Fibroblast of skin of scalp (primary cell): ENCODE measurements at places on chromosomes 16 and 17.
A peak's percentile ranks its signal among the peaks of the same experiment; 100 is the strongest.

- DNase-seq, result no peak
These were observed 757 bp downstream of the FMNL1 start for GRCh38 chr17:45222289-45222995.

GRCh38 chr16:10964891-10965326 lies 20.5 kb downstream of the CLEC16A start:
- no peak for DNase-seq

DNA sequence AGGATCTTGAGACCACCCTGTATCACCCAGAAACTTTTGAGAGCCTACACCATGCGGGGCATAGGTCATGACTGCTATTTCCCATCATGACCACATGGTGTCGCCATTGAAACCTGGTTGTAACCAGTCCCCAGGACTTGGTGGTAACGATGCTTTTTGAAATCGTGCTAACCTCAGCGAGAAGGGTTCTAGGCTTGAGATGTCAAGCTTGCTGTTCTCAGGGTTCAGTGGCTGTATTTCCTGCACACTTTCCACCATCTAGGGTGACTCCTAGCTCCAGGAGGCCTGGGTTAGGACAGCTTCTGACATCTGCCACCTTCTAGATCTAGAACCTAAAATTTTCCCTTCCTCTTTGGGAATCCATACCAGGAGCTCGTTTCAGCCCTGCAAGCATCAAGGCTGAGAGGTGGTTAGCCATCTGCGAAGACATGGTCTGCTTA lies 13.0 kb upstream of the SPNS3 start:
- DNase-seq, result peak; percentile 63

- no peak for DNase-seq
These were observed 39.6 kb upstream of the RPL38 start for GRCh38 chr17:74163836-74164235.

GRCh38 chr16:79659344-79659743 lies 58.8 kb upstream of the MAF start:
- DNase-seq, result no peak

GRCh38 chr16:83771306-83771942 lies 36.4 kb upstream of the HSBP1 start:
- no peak for DNase-seq

GRCh38 chr17:16243801-16244567 lies 27.0 kb downstream of the PIGL start:
- no peak for DNase-seq

DNA sequence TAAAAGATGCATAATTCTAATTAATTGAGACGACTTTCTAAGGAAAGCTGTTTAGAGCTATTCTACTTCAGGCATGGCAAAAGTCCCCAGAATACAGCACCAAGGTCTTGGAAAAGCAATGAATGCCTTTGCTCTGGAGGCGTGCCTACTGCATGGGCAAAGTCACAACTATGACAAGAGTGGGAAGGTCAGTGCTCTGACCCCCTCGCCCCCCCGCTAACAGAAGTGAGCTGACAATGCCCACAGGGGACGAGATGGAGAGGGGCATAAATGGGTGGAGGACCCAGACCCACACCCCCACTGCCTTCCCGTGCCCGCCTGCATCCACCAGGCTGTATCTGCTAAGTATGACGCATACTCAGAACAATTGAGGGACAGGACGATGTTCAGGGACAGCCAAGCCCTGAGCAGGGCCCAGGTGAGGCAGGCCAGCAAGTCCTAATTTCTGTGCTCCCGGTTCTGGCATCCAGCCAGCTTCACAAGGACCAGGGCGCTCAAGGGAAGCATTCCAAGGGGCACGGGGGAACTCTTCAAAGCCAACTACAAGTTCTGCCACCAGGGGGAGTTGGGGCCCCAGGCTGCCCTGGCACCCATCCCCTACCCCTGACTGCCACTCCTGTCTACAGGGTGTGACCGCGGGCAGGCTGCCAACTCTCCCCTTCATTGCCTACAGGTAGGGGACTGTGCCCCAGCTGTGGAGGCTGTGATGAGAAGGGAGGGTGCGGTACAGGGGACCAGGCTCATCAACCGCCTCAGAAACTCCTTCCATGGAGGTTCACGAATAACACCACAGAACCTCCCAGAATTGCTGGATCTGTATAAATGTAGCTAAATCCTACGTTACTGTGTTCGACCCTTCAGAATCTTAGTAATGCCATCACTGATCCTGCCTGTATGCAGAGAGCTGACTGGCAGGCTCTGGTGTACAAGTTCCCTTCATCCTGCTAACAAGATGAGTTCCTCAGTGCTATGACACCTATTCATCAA lies 20.8 kb downstream of the NPRL3 start:
- peak; percentile 60 for DNase-seq

GRCh38 chr17:72763981-72764380 lies 328.5 kb downstream of the SLC39A11 start:
- no peak for DNase-seq

GRCh38 chr17:39597372-39598046 lies 10.2 kb downstream of the NEUROD2 start:
- DNase-seq, result no peak

DNA sequence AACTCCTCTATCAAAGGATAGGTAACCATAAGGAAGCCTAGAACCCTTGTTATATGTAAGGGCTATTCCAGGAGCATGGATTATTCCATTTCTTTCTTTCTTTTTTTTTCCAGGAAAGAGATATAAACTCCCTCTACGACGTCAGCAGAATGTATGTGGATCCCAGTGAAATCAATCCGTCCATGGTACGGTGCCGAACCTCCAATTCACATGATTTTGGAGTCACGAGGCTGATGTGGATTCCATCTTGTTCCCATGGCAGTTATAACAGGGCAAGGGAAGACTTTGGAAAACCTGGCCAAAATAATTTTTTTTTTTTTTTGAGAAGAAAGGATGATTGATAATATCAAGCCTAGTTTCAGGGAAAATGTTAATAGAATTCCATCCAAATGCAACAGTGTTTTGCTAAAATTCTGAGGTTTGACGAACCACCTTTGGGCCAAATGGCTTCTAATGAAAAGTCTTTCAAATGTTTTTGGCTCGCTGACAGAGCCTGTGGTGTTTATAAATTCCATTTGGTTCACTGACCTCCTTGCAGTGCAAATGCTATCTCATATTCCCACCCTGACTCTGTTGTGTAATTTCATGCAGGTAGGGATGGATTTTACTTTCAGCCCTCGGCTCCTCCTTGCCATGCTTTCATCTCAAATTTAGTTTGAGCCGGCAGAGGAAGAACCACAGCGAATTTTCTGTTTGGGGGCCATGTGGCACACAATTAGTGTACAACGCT lies 90.0 kb downstream of the SDR42E1 start:
- DNase-seq, result no peak

GRCh38 chr17:31570951-31571892 lies 179.7 kb downstream of the RAB11FIP4 start:
- peak; percentile 64 for DNase-seq

- peak; percentile 50 for DNase-seq
These were observed 88.7 kb downstream of the AXIN2 start for GRCh38 chr17:65472666-65473309.

DNA sequence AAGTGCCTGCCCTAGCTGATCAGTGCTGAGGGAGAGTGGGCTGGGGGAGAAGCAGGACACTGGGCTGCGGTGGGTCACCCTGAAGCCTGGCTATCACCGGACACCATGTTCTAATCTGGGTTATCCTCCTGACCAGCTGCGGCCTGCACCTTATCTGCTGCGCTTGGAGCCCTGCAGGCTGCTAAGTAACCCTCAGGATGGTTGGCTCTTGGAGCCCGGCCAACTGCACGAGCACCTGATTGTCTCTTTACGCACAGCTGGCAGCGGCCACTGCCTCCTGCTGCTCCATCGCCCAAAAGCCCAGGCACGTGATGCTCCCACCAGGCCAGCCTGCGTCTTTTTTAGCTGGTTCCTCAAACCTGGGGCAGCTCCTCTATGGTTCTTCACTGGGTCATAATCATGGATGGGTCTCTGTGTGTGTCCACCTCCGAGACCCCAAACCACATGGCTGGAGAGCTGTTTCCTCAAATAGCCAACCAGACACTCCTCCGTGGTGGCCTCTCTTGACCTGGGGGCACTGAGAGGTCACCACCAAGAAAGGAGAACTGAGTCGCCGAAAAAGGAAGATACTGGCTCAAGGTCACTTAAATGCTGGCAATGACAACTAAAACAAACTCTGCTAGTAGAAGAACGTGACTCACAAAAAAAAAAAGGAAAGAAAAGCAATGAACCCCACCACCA lies 21.7 kb downstream of the SPHK1 start:
- DNase-seq, result peak; percentile 62

DNA sequence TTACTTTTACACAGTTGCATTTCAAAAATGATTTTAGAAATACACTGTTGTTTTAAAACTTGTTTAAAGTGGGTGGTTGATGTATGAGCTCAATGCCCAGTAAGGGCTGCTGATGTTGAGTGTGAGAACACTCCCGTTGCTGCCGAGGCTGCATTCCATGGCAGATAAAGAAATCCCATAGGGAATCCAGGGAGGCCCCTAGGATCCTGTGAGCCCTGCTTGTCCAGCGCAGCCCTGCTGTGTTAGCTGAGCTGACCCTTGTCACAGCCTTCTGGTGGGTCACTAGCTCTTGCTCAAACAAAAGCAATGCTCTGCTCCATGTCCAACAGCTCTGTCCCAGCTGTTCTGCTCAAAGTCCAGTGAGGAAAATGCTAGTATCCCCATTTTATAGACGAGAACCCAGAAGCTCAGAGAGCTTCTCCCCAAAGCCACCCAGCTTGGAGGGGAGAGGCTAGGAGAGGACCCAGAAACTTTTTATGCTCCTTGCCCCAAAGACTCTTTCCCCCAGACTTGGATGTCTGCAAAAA lies 18.6 kb upstream of the COL1A1 start:
- DNase-seq, result peak; percentile 92

DNA sequence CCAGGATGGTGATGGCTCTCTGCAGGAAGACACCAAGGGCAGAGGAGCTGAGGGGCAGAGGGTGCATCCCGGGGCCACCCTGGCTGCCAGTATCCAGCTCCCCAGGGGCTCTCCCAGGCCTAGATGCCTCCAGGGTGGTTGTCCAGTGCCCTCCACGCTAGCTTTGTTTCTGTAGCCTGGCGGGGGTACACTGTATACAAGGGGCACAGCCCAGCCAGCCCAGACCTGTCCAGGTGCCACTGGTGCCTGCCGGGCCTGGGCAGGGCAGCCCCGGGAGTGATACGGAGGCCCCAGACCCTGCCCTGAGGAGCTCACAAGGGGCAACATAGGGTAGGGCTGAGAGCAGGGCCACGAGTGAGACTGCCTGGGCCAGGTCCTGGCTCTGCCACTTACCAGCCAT lies 14.6 kb upstream of the TRPV3 start:
- DNase-seq, result no peak

- no peak for DNase-seq
These were observed 4.3 kb upstream of the ZDHHC7 start for GRCh38 chr16:85015481-85016187.

GRCh38 chr16:29974291-29975133 lies 844 bp downstream of the TAOK2 start:
- DNase-seq, result no peak

- DNase-seq, result no peak
These were observed 11.2 kb upstream of the NUDT16L1 start for GRCh38 chr16:4682084-4682591.

- DNase-seq, result no peak
These were observed 14.7 kb upstream of the MC1R start for GRCh38 chr16:89903908-89904515.

- DNase-seq, result no peak
These were observed 419.1 kb downstream of the NPIPA8 start for GRCh38 chr16:17917316-17918019.

GRCh38 chr16:82016964-82017363 lies 5.7 kb upstream of the SDR42E1 start:
- peak; percentile 83 for DNase-seq

DNA sequence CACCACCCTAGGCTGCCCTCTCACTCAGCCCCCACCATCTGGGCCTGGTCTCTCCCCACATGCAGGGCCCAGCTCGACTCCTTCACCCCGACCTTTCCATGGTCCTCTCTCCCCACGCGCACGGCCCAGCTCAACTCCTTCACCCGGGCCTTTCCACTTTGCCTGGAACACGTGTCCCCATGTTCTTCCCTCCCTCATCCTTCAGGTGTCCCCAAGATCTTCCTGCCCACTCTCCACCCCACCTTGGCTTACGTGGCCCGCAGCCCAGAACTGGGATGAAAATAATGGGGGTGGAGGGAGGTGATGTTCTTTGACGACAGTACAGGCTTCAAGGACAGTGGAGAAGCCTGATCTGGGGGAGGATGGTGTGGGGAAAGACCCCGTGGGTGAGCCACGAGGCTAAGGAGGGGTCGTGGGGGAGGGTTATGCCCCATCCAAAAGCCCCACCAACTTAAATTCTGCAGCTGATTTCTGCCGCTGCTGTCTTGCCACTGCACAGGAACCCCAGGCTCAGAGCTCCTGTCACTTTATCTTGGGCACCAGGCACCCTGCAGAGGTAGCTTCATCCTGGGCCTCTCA lies 9.9 kb upstream of the MEAK7 start:
- DNase-seq, result no peak

DNA sequence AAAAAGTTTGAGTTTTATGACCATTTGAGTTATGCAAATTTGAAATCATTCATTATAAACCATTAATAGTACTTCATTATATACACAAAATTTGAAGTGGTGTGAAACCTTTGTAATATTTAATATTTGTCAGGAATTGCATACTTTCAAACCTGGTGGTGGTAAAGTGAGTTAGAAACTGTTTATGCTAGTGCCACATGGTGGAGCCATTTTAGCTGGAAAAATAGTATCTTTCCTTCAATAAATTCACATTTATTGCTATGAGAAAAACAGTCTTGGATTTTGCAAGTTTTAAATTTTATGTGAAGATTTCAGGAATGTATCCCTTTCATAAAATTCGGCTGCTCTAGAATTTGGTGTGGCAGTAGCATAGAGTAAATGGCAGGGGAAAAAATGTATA lies 7.3 kb upstream of the BLMH start:
- no peak for DNase-seq

DNA sequence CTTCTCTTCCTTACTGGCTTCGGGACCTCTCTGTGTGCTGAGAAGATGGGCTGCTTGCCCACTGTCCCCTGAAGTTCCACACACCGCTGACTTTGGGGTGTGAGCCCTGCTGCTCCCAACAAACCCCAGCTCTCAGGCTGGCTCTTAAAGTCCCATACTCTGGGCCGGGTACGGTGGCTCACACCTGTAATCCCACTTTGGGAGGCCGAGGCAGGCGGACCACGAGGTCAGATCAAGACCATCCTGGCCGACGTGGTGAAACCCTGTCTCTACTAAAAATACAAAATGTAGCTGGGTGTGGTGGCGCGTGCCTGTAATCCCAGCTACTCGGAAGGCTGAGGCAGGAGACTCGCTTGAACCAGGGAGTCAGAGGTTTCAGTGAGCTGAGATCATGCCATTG lies 17.2 kb downstream of the CD7 start:
- DNase-seq, result no peak
